ENCODE measurements at places on chromosomes 6 and 20.

DNA sequence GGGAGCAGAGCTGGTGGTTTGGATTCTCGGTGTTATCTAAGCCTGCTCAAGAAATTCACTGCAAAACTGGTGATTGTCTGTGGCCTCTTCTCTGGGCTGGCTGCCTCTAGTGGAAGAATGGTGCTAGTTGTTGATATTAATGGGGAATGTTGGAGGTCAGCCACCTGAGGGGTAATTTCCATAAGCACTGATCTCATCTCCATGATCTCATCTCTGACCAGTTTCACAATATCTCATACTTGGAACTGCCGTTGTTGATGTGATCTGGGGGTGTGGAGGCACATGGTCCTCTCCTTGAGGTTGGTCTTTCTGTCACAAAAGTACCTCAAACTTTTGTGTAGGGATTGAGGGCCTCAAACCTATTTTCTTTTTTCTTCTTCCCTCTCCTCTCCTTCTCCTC, 102.6 kb downstream of the CD109 start:
- no peak for DNase-seq

DNA sequence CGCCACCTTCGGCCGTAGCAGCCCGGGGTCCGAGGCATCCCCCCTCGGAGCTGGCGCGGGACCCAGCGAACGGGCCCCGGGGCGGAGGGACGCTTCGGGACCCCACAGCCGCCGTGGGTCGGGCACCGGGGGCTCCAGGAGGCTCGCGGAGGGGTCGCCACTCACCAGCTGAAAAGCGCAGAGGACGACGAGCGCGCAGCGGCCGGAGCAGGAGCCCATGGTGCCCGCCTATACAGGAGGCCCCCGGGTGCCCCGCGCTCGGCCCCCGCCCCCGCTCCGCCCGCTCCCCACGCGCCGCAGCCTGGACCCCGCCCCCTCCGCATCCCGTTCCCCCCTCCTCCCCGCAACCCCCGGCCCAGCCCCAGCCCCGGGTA, at the start of gene NKAIN4:
Gene NKAIN4 (minus strand): TSS at position 232 of the 374 bp plus-strand sequence. CDS start 13 bp downstream, at position 219.
- DNase-seq, result no peak

GRCh38 chr6:79628466-79629288, 2.5 kb upstream of the SH3BGRL2 start:
- DNase-seq, result no peak

- no peak for DNase-seq
Observed at GRCh38 chr6:111600154-111600553, 5.5 kb downstream of the TRAF3IP2 start.

- no peak for DNase-seq
Observed at GRCh38 chr6:152401978-152402377, 235.2 kb downstream of the SYNE1 start.

DNA sequence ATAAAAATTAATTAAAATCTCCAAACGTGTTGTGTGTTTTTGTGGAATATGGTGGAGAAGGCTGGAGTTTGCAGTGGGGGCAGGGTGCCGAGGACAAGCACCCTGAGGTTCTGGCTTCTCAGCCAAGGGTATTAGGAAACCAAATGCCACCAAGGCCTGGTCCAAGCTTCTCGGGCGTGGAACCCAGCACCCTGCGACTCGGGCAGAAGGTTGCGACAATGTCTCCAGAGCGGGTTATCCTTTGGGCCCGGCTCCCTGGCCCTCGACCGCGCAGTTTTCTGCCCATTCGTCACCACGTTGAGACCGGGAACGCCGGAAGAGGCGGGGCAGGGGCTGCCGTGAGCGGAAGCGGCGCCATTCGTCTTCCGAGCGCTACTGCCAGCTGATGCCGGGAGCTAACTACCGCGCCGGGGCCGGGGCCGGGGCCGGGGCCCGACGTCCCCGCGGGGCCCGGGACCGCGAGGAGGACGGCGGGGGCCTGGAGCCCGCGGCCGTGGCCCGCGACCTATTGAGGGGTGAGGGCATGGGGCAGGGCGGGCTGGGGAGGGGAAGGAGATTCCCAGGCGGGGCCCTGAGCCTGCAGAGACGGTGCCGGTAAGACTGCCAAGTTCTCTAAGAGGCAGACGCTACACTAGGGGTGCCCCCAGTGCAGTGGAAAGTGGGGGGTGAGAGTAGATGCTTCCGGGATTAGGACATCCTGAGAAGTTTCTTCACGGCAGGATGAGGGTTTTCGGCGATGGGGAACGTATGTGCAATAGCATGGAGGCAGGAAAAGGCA, at the start of gene RRP36:
Gene RRP36 (plus strand): TSS at position 354 of the 778 bp plus-strand sequence. CDS start 32 bp downstream, at position 386.
- DNase-seq, result peak; percentile 54

- DNase-seq, result peak; percentile 91
Observed at GRCh38 chr6:134599079-134599478, 281.2 kb upstream of the SGK1 start.

DNA sequence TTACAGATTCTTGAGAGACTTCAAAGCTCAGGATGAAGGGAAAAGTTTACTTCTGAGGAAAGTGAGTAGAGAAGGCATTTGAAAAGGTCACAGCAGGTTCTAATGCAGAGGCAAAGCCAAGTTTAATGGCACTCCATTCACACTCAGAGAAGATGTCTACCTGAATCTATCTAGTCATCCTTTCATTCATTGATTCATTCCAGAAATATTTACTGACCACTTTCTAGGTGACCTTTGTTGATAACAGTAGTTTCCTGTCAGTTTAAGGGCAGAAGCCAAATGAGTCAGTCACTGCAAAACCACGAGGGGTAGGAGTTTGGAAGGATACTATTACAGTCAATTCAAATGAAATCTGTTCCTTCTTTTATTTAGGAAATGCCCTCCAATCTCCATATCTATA, 30.8 kb downstream of the FBXO5 start:
- DNase-seq, result no peak

DNA sequence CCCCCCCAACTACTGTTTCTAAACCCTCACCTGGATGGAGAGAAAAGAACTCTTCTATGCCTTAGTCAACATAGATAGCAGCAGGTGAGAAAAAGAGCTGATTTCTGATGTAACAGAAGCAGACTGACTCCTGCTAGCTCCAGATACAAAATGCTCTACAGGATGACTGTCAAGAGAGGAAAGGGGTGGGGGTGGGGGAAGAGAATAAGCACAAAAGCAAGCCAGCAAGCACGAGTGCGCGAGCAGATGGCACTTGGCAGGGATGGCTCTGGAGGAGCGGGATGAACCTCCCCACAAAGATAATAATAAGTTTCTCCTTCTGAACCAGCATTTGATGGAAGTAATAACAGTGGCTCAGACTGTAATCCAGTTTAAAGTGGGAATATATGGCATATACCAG, 45.6 kb upstream of the SPDEF start:
- DNase-seq, result no peak

DNA sequence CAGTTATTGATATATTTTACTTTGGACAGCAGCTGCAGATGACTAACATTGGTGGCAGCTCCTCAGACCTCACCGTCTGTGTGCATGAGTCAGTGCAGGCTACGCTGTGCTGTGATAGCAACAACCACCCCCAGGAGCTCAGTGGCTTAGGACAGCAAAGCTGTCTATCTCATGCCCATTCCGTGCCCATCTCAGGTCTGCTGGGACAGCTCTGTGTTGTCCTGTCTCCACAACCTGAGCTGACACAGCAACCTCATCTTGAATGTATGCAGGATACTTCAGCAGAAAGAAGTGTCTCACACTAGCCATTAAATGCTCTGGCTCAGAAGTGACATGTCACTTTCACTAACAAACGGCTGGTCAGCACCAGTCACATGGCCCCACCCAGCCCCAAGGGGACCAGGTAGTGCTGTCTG, 47.7 kb downstream of the BANF2 start:
- DNase-seq, result no peak

DNA sequence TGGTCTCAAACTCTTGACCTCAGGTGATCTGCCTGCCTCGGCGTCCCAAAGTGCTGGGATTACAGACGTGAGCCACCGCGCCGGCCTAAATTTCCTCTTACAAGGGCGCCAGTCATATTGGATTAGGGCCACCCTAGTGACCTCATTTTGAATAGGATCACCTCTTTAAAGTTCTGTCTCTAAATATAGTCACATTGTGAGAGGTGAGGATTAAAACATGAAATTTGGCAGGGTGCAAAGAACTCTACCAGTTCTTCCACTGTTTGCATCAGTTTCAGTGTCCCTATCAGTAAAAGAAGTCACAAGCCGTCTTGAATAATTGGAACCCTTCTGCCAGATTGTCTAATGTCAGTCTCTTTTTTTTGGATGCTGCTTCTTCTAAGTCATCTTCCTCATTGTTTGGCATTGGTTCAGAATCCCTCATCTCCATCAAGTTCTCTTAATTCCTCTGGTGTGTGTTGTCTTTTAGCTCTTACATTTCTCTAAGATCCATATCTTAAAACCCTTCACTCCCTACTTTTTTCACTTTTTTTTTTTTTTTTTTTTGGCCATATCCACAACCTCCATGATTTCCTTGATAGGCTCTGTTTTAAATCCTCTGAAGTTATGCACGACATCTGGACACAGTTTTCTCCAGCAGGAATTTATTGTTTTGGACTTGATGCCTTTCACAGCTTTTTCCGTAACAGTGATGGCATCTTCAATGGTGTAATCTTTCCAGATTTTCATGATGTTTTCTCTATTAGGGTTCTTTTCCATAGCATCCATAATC, 56.8 kb downstream of the NCOA3 start:
- no peak for DNase-seq

DNA sequence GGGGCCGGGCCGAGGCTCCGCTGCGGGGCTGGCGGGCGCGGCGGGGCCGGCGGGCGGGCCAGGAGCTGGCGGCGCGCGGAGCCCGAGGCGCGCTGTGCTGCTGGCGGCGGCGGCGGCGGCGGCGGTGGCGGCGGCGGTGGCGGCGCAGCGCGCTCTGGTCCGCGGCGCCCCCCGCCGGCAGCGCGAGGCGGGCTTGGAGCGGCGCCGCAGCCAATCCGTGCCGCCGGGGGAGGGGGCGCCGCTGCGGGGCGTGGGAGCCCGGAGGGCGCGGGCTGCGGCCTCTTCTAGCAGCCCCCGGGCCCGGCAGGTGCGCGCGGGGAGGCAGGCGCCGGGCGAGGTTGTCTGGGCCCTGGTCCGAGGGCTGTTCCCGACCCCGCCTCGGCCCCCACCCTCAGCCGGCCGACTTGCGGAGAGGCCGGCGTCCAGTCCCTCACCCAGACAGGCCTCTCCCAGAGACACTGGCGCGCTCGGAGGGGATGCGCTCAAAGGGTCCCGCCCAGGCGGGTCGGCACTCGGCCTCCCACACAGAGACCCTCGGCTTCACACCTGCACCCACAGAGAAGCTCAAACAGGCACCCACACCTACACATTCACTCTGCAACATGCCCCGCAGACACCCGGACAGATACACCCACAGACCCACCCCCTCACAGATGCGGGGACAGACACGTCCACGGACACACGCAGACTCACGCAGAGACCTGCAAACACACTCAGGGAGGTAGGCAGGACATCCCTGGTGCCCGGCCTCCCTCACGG, at the start of gene RIMS4:
Gene RIMS4 (minus strand): TSS at position 156 of the 759 bp plus-strand sequence. CDS start 275 bp downstream, outside the sequence.
- DNase-seq, result no peak

DNA sequence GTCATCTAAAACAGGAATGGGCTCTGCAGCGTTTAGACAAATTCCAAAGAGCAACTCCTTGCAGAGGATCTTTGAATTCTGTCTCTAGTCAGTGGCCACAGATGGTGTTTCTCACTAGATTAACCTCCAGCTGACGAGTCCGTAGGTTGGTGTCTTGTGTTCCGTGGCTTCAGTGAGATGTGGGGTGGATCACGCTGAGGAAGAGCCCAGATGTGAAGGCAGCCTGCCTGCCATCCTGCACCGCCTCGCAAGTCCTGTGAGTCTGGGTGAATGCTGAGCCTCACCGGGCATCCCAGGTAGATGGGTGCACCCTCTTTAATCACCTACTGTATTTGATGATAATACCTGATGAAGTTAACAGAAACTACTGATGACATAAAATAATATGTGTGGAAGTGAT, 70.4 kb downstream of the THBS2 start:
- DNase-seq, result no peak

DNA sequence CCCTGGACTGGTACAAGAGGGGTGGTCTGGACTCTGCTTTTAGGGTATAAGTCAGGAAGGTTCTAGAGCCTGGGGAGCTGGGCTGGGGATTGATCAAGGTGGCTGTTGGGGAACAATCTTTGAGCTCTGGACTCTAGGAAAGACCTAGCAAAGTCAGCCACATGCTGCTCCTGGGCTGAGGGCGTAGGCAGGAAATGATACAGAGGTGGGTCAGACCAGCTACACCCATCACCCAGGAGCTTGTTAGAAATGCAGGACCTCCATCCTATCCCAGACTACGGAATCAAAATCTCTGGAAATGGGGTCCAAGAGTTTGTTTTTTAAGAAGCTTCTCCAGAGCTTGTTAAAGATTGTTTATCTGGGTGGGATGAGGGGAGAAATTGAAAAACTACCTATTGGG, 9.4 kb downstream of the ADTRP start:
- no peak for DNase-seq

DNA sequence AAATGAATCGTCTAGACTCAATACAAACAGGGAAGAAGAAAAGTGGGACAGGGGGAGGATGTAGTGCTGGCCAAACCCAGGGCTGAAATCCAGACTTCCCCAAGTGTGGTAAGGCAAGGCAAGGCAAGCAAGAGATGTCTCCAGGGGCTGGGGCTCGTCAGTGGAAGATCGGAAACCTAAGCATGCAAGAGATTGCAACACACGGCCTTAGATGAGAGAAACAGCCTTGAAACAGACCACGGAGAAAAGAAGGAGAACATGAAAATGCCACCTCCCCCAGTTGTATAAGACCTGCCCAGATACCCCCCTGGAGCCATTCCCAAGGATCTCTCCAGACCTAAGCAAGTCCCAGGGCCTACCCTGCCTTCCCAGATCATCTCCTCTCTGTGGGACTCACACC, 20.0 kb downstream of the VEGFA start:
- DNase-seq, result no peak

DNA sequence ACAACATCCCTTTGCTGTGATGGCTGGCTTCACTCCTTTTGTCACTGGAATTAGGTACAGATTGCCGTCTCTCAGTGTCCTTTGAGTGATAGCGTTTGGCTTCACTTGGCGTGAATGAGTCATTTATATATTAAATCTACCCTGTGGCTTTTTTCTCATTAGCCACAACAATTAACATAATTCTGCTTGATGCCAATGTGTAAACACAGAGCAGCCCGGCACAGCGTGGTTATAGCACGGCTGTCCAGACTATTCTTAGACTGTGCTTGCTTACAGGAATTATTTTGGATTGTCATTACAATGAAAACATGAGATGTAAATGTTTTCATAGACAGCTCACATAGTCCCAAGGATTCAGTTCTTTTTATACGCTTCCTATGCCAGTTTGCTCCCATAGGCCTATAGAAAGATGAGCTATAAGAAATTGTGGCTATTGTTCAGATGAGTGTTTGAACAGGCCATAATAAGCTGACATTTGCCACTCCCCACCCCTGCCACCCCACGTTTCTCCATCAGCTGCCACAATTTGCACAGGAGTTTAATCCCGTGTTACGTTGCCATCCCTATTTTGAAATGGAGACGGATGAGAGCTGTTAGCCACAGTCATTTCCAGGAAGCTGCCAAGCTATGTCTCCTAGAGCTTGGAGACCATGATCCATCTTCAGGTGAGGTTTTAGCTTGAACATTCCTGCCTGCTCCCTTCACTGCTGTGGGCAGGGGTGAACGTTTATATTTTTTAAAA, 65.9 kb downstream of the PPP1R14C start:
- no peak for DNase-seq

DNA sequence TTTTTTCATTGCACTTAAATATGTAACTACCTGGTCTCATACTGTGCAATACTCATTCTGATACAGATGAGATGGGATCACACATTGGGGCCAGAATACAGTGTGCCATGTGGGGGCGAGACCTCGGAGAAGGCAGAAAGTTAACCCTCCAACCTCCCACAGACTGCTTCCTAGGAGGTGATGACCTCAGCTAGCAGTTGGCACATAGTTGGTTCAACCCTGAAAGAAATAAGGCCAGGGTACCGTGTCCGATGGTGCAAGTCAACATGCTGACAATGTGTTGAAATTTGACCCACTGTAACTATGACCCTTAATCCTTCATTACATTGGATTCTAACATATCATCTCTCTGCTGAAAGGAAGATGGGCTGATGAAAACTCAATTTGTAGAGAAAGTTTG, 61.9 kb downstream of the GJA10 start:
- no peak for DNase-seq

All from DMS79 (cell line).